ENCODE measurements at places on chromosomes 3 and 15.

- DNase-seq = no peak
These were observed 2.1 kb downstream of the IDH2 start for GRCh38 chr15:90099868-90100831.

GRCh38 chr3:62922326-62922725 is 47.1 kb upstream of the CADPS start:
- DNase-seq = no peak

GRCh38 chr15:78763796-78764241 is 47.4 kb downstream of the ADAMTS7 start:
- DNase-seq = no peak

DNA sequence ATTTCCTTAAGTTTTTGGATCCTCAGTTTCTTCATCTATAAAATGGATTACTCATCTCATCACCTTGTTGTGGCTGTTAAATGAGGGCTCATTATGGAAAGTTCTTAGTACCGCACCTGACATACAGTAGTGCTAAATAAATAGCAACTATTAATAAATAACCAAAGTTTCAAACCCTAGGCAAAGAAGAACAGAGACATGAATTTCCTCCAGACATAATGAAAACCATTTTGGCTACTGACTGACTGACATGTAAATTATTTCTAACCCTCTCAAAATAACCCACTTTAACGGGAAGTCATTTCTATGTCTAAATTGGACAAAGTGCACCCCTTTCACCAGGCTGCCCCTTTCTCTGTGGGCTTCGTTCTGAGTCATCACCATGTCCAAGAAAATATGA is 17.4 kb upstream of the KLHL6 start:
- no peak for DNase-seq

GRCh38 chr3:137349557-137350348 is 392.0 kb downstream of the IL20RB start:
- no peak for DNase-seq

DNA sequence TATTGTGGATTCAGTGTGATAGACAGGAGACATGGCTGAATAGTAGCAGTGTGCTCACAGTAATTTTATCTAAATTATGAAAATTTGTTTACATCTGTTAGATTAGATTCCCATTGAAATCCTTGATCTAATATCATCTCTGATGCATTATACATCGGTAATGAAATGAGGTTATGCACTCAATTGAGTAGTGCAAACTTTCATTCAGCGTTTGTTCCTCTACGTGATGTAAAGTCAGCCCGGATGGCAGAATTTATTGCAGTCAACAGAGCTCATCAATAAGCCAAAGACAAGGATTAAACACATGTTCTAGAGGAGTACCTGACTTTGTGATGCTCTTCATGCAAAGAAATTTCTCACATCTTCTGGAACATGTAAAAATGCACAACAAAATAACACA is 549.2 kb downstream of the GOLGA6L6 start:
- DNase-seq = no peak

DNA sequence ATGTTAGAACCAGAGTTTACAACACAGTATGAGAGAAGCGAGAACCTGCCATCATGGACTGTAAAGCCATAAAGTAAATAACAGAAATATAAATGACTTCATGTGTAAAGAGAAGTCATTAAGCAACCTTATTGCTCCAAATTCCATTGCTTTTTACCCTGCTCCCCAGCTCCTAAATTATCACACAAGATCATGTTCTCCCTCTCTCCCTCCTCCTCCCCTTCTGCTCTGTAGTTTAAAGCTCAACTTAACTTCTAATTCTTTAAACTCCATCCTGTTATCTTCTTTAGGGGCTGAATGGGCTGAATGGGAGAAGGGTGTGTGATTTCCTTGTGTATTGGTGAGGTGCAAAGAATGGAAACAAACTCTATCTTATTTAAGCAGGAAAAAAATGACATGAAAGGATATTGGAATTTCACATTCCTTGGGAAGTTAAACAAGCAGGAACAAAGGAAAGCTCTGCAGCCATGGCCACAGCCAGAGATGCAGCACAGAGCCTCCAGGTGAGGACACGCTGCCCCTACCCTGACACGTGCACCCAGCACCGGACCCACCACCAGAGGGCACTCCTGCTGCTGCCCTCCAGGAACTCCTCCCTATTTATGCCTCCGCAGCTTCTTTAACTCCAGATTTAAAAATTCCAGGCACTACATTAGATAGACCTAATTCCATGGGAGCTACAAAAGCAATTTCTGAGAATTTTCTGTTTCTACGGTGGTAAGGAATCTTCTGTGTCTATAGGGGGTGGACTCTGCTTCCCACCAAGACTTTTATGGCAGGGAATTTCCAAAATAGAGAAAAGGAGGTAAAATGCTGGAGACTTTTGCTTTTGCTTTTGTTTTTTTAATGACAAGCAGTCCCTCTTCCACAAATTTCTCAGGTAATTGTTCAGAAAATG is 76.9 kb upstream of the ABI3BP start:
- peak; percentile 71 for DNase-seq

- no peak for DNase-seq
These were observed 51.5 kb downstream of the UMPS start for GRCh38 chr3:124781476-124782376.

GRCh38 chr3:152050903-152051302 is 177.5 kb downstream of the SUCNR1 start:
- DNase-seq = no peak

DNA sequence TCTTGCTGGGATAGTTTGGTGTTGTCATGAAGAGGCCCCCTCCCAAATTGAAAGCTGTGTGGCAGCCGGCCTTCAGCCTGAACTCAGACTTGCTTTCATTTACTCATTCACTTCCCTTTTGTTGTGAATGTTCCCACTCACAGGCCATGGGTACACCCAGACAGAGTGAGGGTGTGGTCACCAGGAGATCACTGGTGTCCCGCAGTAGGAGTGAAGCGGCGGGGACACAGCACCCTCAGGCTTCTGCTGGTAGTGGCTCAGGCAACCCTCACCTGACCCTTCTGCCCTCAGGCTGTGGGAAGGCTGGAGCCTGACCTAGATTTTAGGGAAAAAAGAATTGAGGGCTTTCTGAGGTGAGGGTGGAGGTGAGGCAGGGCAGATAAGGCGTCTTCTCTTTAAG is 244.4 kb downstream of the SOX2 start:
- no peak for DNase-seq

- no peak for DNase-seq
These were observed 57.9 kb downstream of the CCDC33 start for GRCh38 chr15:74294010-74294409.

- no peak for DNase-seq
These were observed 323.0 kb downstream of the ROBO2 start for GRCh38 chr3:77362936-77363335.

DNA sequence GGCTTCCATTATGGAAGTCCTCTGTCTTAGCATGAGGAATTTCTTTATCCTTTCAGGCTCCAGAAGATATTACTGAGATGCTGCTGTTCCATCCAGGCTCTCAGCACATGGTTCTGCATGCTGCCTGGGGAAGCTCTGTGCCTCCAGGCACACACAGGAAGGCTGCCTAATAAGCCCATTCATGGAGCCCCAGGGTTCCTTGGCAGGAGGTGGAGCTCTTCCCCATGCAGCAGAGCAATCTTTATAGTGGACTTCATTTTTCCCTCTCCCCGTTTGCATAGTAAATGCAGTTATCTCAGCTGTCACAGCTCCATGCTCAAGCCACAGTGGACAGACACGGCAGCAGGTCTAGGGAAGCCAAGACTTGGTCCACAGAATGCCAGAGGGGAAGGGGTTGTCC is 57.6 kb downstream of the BOC start:
- no peak for DNase-seq

DNA sequence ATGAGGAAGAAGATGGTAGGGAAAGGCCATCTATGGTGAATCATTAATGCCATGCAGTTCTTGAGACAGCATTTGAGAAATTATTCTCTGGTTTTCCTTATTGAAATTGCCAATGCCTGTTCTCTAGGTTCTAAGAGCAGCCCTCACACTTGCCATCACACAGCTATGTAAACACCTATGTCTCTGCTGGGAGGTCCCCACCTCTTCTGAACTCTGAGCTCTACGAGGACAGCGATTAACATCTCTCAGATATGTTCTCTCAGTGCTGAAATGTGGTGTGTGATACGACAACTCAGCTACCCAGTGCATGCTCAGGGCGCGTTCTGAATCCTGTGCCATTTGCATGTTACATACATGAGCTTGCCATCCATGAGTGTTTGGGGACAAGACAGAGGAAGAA is 131.3 kb upstream of the CTDSPL start:
- no peak for DNase-seq

GRCh38 chr3:47406762-47407149 is 25.9 kb downstream of the PTPN23 start:
- no peak for DNase-seq

GRCh38 chr3:130687327-130687726 is 59.3 kb downstream of the PIK3R4 start:
- DNase-seq = no peak

DNA sequence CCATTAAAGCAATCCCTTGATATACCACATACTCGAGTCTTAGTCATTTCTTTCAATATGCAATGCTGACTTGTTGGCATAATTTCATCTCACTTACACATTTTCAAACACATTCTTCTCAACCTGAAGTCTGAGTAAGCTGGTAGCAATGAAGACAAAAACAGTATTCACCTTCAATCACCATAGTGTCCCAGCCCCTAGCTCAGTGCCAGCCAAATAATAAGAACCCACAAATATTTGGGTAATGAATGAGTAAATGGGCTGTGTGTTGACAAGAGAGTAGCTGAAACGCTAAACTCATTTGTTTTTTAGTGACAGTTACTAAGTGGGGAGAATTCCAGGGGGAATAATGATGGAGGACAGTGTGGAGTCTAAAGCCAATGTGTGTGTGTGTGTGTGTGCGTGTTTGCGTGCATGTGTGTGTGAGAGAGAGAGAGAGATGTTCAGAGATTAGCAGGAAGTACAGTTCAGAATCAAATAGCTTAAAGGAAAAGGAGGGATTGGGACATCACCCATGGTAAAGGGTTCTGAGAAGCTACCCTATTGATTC is 165.7 kb downstream of the GAP43 start:
- no peak for DNase-seq
